ENCODE measurements at places on chromosomes 2 and 18.
A peak's percentile ranks its signal among the peaks of the same experiment; 100 is the strongest.

DNA sequence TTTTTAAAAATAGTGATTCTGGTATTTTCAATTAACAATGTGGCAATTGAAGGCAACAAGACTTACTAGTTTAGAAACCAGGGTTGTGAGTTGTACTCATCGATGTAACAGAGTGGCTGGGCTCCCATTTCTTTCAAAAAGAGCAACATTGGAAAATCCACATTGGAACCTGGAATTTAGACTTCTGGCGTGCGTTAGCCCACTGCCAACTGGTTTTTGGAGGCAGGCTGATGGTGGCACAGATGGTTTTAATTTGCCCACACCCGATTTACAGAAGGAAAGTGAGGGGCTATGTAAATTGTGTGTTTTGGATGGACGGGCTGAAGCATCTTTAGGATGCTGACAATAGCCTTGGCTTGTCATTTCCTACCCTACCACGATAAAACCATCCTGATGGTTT is 66.3 kb downstream of the TRPM8 start:
- no peak for DNase-seq

- DNase-seq = peak; percentile 83
Observed at GRCh38 chr2:241558532-241559322, at the start of gene BOK. Gene BOK, plus strand, starts transcription at chr2:241558745. Its CDS starts 739 bp downstream, at chr2:241559484.

GRCh38 chr2:128591022-128591860 is 272.6 kb upstream of the HS6ST1 start:
- no peak for DNase-seq

- no peak for DNase-seq
Observed at GRCh38 chr2:45909677-45910191, 258.3 kb downstream of the PRKCE start.

DNA sequence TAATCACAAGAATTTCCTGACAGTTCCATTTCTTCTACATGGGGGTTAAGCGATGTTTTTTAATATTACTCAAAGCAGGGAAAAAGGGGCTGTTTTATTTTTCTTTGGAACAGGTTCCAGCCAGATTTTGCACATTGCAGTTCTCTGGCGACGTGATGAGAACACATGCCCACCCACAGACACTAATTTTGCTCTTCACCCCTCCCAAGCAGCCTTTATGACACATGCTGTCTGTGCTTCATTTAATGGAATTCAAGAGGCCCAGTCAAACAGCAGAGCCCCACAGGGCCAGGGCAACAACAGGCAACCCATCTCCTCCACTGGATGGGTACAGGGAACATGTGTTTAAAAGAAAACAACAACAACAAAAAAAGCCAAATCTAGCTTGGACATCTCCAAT is 70.8 kb downstream of the SPRED2 start:
- peak; percentile 71 for DNase-seq

GRCh38 chr2:46657042-46657504 is 177.7 kb downstream of the TMEM247 start:
- peak; percentile 64 for DNase-seq

- peak; percentile 66 for DNase-seq
Observed at GRCh38 chr18:68263481-68263880, 451.4 kb downstream of the TMX3 start.

All from EH (cell line).